SHP77 treated with DMSO at 0.1 percent for 48 hours (cell line): ENCODE measurements at places on chromosomes 12 and 14.

DNA sequence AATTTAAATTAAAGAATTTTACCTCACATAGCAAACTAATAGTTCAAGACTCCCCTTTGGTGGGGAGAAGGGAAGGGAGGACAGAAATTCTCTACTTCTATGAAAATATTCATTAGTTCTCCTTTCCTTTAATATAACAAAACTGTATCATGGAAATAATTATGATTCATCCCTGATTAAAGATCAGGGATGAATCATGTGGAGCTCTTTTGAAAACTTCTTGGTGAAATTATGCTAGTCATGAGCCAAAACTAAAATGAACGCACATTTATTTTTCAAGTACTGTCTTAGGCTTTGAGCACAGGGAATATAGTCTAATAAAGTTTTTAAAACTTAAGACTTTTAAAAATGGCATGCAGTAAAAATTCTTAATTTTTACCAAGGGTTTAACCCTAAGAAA is 17.1 kb downstream of the TMBIM4 start:
- DNase-seq = no peak

- no peak for DNase-seq
These were observed 26.4 kb downstream of the CDC42BPB start for GRCh38 chr14:103030741-103031565.

- no peak for DNase-seq
These were observed 1165.1 kb downstream of the SLC16A7 start for GRCh38 chr12:60760965-60761364.

DNA sequence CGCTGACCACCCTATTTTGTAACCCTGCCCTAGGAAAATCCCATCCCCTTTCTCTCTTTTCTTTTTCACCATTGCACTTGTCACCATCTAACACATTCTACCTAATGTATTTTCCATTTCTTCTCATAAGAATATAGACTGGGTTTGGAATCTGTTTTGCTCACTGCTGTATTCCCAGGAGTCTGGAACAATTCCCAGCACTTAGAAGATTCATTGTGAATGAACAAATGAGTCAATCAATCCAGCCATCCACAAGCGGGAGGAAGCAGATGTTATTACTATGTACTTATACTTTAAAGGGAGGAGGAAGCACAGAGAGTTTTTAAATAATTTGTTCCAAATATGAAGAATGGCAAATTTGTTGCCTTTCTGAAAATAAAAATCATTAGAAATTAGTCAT is 142.1 kb downstream of the KIF21A start:
- DNase-seq = no peak

GRCh38 chr12:459050-459429 is 699 bp upstream of the B4GALNT3 start:
- no peak for DNase-seq

DNA sequence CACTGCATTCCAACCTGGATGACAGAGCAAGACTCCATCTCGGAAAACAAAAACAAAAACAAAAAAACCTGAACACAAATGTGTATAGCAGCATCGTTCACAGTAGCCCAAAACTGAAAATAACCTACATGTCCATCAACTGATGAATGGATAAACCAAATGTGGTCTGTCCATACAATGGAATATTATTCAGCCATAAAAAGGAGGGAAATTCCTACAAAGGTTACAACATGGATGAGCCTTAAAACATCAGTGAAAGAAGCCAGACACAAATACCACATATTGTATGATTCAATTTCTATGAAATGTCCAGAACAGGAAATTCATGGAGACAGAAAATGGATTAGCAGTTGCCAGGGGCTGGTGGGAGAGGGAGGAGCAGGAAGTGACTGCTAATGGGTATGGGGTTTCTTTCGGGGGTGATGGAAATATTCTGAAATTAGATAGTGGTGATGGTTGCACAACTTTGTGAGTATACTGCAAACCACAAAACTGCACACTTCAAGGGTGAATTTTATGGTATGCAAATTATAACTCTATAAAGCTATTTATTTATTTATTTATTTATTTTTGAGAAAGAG is 4.0 kb downstream of the MYL2 start:
- DNase-seq = no peak

- DNase-seq = no peak
These were observed 7.9 kb upstream of the NFKBIA start for GRCh38 chr14:35412272-35413056.
